Ovary (tissue), 10 donors: ENCODE measurements at places on chromosomes 3 and 15. TPM values are rescaled to one million over a fixed set of nuclear protein-coding genes. Genes with fewer than 3 reads are reported as not detected.

The CHRD gene
- total RNA-seq, result 18.9 TPM

The CD96 gene
- total RNA-seq, result 0.25 TPM

The TUSC7 gene
- total RNA-seq, result not detected

The C3orf85 gene
- not detected for total RNA-seq

The DNASE1L3 gene
- 0.65 TPM for total RNA-seq

The BFSP2 gene
- total RNA-seq, result not detected

The NUP210 gene
- 5.6 TPM for total RNA-seq

The LYSMD4 gene
- 12.9 TPM for total RNA-seq

The ERICH6 gene
- 1.3 TPM for total RNA-seq

The JAGN1 gene
- total RNA-seq, result 32.7 TPM

The TNIK gene
- total RNA-seq, result 4.6 TPM

The STRIT1 gene
- total RNA-seq, result not detected

The LNP1 gene
- 4.4 TPM for total RNA-seq

The RAB6B gene
- total RNA-seq, result 1.1 TPM

The TMEM266 gene
- not detected for total RNA-seq

The SEMA3F gene
- total RNA-seq, result 1.9 TPM

The CHST13 gene
- total RNA-seq, result not detected

The GOLGA6L6 gene
- not detected for total RNA-seq
